ENCODE measurements at places on chromosomes 1 and 21.

DNA sequence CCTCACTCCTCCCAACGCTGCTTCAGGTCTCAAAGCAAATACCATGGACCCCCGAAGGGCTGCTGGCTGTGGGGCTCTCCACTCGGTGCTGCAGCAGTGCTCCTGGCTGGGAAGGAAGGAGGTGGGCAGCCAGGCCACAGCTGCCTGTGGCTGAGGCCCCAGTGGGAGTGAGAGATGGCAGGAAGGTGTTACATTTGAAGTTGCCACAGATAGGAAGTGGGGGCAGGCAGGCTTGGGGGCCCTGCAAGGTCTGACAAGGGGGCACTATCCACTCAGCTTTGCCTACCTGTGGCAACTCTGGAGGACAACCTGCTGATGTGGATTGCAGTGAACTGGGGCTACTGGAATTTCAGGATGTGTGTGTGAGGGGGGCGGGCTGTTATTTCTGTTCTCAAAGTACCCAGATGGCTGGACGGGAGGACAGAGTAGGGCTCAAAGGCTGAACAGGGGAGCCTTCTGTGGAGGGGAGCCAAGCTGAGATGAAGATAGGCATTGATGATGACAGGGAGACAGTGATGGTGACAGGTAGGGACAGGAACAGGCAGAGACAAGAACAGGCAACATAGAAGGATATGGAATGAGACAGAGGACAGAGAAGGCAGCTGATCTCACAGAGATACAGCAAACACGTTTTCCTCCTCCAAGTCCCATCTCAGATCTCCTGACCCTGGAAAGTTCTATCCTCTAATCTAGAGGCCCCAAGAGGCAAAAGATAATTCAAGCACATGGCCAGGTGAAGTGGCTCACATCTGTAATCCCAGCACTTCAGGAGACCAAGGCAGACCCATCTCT, 1.8 kb downstream of the ZNF683 start:
- no peak for DNase-seq

DNA sequence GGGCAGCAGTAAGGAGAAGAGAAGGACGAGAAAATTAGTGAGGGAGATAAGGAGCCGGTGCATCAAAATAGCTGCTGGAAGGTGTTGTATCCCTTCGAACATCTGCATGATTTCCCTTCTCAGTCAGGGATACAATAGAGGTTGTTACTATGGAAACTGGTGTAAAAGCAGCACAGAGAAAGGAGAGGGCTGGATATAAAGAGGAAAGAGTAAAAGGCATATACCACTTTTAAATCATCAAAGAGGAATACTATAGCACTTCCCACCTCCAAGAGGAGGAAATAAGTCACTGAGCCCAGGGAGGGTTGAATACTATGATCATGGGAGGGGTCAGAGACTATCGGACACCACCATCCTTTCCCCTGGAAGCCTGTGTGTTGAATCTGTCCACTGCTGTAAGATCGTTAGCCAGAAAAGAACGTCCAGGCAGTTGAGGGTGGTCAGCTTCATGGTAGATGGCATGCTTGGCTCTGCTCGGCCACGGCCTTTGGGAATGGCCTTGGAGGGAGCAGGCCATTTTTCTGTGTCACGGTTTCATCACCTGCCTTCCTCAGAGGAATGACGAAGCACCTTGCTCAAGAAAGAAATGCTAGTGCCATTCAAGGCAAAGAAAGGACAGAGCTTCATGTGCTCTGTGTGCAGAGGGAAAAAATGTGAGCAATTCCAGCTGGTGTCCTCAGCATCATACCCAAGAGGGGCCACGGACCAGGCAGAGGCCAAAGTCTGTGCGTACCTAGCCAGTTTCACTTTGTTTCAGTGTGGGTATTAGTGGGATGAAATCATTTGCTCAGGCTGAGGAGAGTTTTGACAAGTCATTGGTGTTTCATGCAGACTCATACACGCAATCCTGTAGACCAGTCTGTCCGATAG, 64.2 kb downstream of the IRF2BP2 start:
- no peak for DNase-seq

- no peak for DNase-seq
Measured at GRCh38 chr1:91621907-91622306, 121.3 kb downstream of the CDC7 start.

GRCh38 chr1:168031627-168032026, 94.8 kb upstream of the MPC2 start:
- DNase-seq = no peak

DNA sequence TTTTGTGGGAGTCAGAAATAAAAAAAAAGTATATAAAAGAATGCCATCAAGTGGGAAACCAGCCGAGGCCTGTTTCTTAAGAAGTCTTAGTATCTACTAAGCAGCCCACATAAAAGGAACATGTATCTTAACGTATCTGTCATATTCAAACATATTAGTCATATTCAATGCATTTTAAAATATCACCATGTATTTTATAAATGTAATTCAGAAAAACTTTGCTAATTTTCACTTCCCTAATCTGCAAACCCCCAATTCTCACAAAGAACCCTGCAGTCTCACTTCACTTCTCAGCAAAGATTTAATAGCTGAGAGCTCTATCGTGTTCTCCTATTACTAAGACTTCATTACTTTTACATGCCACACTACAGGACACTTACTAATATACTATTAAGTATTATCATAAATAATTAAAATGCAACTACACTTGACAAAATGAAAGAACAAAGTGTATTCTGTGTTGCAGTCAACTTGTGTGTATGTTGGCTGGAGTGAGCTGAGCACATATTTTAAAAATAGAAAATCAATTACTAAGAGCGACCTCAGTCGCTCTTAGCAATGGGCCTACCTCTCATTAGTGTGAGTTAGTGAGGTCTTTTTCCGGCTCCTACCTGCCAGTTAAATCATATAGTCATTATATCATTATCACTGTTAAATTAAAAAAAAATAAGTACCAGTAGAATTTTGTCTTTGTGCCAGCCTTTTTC, 484.3 kb downstream of the LMO4 start:
- no peak for DNase-seq

DNA sequence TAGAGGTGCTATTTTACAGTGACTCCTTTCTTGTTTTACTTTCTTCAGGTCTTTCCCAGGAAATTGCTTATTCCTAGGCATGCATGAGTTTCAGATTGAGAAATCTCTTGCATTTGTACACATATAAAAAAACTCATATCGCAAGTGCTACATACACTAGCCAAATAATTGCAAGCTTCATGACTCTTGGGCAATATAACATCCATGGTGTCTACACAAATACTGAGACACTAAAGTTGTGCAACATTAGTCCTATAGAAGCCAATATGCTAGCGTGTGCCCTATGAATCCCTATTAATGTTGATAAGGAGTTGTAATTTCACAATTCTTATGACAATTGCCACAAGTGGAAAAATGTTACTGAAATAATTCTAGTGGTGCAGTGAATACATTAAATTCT, 591.0 kb downstream of the ADGRL2 start:
- no peak for DNase-seq

DNA sequence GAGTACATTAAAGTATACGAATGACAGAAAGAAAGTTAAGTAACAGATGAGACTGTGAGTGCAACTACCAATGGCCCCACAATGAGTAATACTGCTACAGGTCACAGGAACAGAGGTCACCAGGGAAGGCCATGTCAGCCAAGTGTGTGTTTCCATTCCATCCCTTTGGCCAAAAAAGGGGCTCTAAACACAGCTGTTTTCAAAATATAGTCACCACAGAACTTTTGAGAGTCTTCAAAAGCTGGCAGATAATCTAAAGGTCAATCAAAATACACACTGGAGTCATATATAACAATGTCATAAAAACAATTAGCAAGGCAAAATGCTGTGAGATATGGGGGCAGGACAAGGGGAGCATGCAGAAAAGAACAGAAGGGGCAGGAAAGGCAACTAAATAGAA, 10.2 kb downstream of the USP24 start:
- DNase-seq = no peak

DNA sequence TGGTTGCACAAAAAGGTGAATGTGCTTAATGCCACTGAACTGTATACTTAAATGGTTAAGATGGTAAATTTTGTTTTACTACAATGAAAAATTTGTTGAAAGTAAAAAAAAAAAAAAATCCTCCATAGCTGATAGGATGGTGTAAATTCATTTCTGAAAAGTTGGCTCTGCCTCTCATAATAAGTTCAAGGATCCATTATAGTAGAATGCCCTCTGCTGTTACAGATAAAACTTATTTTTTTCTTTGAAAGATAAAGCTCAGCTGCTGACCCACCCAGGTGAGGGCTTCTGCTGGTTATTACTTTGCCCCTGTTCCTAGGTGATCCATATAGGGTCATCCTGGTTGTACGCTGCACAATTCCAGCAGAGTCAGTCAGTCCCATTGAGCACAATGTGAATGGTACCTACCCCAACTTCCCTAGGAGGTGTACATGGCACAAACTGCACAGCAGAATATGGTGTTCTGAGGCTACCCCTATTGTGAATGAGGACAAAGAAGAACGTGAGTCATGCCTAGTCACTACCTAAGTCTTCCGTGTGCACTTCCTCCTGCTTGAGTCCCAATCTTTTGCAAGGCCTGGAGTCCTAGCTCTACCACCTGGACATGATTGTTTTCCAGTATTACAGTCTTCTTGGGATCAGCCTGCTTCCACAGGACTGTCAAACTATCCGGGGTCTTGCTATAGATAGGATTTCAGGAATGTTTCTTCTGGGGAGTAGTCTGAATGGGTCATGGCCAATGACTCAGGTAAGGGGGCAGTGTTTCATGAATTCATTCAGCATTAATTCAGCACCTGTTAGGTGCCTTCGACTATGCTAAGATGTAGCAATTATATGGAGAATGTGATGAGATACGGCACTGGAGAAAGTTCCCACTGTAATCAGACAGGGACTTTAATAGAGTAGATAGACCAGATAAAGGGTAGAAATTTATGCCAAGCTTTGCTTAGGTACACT, 20.8 kb upstream of the CD5L start:
- no peak for DNase-seq

DNA sequence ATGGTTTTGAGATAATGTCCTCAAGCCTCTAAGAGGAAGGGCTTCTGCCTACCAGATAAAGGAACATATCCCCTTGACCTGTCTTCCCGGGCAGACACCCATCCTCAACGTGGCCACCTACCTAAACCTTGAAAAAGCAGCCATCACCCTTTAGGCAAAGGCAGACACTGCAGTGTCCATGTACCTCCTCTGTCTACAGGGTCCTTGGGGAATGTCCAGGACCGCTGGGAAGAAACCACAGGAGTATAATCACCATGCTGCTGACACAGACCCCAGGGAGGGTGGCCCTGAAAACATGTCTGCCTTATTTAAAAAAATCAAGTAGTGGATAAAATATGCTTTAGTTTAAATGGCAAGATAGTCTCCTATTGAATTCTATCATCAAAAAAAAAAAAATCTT, 16.6 kb downstream of the BCAR3 start:
- DNase-seq = no peak

GRCh38 chr1:218182455-218182854, 102.6 kb upstream of the RRP15 start:
- no peak for DNase-seq

DNA sequence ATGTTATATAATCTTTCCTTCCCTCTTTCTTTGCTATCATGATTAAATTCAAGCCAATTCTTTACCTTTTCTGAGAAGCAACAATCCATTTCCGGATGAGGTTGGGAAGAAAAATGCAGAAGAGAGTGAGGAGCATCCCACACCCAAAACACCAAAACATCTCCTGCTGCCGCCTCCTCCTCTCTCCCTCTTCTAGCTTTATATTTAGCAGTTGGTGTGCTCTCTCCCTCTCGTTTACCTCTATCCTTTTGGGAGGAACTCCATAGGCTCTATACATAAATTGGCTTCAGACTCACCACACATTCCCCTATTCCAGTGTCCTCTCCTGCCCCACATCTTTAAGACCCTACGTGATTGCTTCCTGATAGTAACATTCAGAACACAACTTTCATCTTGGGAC, 332.2 kb upstream of the PLXNA2 start:
- DNase-seq = no peak

DNA sequence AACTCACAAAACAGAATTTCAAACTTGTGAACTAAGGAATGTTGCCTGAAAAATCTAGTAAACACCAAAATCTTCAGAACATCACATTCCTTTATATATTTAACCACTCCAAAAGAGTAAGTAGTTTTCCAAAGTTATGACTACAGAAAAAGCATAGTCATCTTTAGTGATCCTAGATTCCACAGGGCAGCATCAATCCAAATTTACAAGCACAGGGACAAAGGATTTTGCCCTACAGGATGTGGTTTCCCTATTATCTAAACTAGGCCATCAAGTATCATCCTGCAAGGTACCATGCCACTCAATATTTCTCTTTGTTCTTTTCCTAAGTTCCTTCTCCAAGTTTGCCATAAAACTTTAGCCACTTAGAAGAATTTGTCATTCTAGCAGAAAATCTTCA, 33.0 kb downstream of the COP1 start:
- no peak for DNase-seq

GRCh38 chr1:198167436-198167934, 10.7 kb downstream of the NEK7 start:
- DNase-seq = no peak

GRCh38 chr1:81410941-81411340, 389.8 kb upstream of the ADGRL2 start:
- DNase-seq = no peak

GRCh38 chr1:42815941-42816584, 859 bp upstream of the ERMAP start:
- peak; percentile 4 for DNase-seq

GRCh38 chr1:33930346-33931110, 66.6 kb downstream of the HMGB4 start:
- DNase-seq = no peak

DNA sequence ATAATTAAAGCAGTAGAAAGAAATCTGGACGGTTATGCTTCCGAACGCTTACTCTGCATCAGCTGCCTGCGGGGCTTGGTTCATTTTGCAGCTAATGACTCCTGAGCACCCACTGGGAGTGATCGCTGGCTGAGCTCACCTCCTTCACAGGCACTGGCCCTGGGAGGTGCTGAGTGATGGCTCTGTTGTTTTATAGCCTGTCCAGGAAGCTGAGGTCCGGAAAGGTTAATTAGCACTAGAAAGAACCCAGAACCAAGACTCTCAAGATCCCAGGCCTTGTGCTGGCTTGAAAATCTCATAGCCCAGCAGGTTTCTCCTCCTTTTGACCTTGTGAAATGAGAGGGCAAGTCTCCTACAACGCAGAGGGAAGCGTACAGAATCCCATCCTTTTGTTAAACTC, 226.2 kb downstream of the AJAP1 start:
- DNase-seq = no peak

GRCh38 chr1:77313491-77313890, 31.7 kb downstream of the AK5 start:
- DNase-seq = no peak

- no peak for DNase-seq
Measured at GRCh38 chr1:56644064-56644918, 823 bp upstream of the PRKAA2 start.

GRCh38 chr1:193216920-193217319, 30.5 kb upstream of the B3GALT2 start:
- no peak for DNase-seq

All from stimulated activated CD8-positive, alpha-beta memory T cell treated with anti-CD3 and anti-CD28 coated beads, Interleukin-12 subunit alpha, Interleukin-12 subunit beta, amount 100 ng/mL, for 1 hour (primary cell).